GM23248 (cell line): ENCODE measurements at places on chromosomes 7 and 10.

DNA sequence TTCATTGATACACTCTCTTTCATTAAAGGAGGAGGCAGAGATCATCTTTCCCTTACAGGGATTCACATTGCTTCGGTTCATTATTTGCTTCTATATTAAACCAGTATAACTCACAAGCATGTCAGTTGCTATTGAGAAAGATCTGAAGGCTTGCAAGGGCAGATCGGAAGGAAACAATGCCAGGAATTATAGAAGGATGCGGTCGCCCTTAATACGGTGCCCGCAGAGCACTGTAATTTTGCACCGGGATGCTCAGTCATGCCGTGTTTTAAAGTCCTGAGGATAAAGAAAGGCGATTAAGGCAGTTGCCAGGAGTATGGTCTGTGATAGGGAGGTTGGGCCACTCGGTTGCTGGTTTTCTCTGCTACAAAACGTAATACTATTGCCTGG, 350.0 kb upstream of the GALNT17 start:
- no peak for DNase-seq

- DNase-seq, result peak; percentile 19
Measured at GRCh38 chr7:130881091-130881798, 147.2 kb upstream of the KLF14 start.

DNA sequence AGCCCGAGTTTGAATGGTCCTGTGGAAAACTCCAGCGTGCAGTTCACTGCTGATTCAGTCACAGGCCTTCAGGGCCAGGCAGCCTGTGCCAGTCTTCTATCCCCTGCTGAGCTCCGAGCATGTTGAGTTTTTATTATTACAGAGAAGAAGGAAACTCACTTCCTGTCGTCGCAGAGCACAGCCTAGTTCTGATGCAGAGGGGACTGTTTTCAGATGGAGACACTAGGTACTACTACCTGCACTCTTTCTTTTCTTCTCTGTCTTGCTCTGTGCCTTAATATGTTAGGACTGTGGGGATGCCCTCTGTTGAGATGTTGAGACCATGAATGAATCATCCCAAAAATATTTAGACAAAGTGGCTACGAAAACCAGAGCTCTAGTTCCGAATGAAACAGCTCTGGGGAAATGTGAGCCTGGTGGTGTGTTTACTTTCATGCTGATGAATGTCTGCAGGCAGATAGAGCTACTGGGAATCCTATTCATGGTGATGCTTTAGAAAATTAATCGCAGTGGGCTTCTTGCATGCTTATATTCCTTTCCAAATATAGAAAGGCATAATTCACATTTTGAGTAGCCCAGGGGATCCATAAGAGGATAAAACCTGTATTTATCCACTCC, 29.6 kb downstream of the CASP7 start:
- DNase-seq, result peak; percentile 84

- no peak for DNase-seq
Measured at GRCh38 chr7:47344171-47344955, 237.5 kb downstream of the TNS3 start.

GRCh38 chr7:73706126-73707044, 13.1 kb downstream of the STX1A start:
- peak; percentile 49 for DNase-seq

GRCh38 chr7:106017657-106018056, 54.6 kb downstream of the CDHR3 start:
- no peak for DNase-seq

- DNase-seq, result no peak
Measured at GRCh38 chr7:8290645-8291308, 28.8 kb upstream of the ICA1 start.

DNA sequence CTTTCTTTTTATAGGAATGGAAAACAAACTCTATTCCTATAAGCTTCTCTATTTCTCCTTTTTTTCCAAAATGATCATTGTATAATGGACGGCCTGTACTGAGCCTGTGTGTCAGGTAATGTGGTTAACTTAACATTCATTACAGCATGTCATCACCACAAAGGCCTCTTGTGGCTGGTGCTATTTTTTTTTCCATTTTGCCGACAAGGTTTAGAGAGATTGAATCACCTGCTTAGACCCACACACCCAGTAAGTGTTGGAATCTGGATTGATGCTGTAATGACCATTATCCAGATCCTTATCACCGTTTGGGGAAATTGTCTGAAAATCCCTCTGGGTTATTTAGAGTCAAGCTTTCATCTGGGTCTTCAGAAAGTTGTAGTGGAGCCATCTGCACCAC, 18.5 kb downstream of the AKR1B15 start:
- no peak for DNase-seq

DNA sequence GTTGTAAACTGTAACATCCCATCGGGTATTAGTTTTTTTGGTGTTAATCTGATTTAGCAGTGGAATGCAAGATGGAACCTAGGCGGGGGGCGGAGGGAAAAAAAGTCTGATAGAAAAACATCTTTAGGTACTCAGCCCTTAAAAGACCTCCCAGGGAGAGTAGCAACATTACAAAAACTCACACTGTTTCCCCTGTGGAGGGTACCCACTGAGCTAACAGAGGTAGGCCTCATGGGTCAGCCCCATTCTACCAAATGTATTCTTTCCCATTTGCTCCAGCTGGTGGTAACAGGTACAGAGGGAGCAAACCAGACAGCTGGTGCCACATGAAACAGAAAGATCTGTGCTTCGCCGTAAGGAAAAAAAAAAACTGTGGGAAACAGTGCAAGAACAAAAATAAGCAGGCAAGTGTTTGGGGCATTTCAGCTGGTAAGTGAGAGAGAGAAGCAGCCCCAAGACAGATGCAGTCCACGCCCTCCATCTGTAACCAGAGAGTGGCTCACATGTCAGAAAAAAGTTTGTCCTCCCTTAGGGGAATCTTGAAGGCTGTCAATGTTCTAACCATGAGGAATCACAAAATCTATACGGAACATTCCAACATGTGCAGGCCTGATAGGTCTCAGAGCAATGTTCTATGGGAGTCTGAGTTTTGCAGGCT, 65.3 kb downstream of the HOXA1 start:
- DNase-seq, result no peak

DNA sequence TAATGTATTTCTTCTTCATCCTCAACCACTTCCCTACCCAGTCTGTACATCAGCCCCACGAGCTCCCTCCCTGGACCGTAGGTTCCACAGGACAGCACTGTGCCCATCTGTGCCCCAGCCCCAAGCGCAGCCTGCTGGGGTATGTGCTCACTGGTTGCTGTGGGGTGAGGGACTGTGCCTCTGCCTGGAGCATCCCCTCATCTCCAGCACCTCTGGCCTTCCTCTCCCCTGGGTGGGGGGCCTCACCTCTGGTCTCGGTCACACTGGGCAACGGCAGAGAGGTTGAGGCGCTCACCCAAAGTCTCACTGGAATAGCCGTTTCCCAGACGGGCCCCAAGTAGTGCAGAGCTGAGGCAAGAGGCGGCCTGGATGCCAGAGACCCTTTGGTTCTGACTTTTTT, 1.5 kb upstream of the PRKAR1B start:
- no peak for DNase-seq

DNA sequence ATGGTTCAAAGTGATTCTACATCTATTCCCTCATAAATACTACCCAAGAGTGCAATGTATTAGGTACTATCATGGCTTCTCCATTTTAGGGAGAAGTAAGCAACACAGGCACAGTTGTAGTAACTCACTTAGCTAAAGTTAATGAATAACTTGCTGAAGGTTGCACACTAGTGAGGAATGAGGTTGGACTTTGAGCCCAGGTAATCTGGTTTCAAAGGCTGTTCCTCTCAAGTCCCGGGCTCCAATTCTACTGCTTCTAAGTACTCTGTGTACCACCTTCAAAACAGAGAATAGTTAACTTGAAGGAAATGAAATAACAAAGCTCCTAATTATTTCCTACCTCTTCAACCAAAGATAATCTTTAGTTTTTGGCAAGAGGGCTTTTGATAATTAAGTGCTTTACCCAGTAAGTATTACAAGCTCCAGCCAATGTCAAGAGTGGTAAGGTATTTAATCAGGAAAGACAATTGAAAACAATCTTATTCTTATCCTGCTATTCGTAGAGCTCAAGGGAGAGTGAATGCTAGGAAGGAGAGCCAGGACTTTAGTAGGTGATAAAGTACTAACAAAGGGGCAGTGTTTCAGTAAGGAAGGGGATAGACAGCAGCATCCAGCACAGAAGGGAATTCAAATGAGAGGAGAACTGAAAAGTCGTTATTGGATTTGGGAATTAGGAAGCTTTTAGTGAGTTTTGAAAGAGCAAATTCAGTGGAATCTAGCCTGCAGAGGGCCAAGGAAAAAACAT, 158.2 kb upstream of the PTPRZ1 start:
- DNase-seq, result no peak

GRCh38 chr10:59903871-59904270, 2.5 kb downstream of the CCDC6 start:
- peak; percentile 75 for DNase-seq

- peak; percentile 46 for DNase-seq
Measured at GRCh38 chr10:58734116-58734515, 221.4 kb downstream of the BICC1 start.

- DNase-seq, result no peak
Measured at GRCh38 chr7:101686030-101686429, 56.9 kb upstream of the MYL10 start.

DNA sequence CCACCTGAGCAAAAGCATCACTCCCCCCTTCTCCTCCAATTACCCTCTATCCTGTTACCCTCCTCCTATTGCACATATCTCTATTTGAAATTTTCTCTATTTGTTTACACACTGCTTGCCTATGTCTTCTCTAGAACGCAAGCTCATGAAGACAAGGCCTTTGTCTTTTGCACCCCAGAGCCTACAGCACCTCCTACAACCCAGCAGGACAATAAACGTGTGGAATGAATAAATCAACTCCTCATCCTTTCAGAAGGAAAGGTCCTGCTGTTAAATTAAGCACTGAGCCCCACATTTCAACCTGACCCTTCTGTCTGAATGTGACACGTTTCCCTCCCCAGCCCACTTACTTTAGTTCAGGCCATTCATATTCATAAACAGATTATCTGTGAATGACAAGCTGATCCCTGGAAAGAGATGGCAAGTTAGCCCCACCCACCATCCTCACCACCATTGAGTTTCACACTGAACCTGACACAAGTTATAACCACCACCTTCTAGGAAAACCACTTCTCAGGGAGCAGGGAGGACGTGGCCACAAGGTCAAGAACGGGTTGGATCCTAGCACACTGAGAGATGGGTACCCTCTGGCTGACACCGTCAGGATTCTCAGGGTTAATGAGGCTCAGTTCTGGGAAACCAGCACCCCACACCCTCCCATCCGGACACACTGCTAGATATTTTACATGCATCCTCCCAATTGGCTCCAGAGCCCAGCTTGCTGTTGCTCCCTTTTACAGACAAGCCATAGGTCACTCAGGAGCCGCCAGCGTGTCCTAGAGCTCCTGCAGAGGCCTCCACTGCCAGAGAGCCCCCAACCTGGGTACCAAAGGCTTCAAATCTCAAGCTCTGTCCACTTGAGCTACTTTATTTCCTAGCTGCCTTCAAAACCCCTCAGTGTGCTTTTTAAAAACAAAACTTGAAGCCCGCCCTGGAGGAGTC, 934 bp downstream of the PRTFDC1 start:
- DNase-seq, result peak; percentile 66

DNA sequence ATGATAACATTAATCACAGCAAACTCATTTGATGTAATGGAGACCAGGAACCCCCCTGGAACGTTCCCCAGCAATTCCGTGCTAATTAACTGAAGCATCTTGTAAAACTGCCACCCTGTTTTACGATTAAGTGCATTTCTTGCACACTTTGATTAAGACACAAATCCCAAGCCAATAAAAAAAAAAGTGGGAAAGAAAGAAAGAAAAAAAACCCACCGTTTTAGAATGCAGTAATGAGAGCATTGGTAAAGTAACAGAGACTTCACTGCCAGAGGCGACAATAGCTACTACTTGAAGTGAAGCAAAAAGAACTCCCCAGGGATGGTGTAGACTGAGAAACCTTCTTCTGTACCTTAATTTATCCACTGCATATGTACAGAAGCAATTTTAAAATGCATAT, 616.1 kb downstream of the PTPRN2 start:
- DNase-seq, result no peak

- peak; percentile 88 for DNase-seq
Measured at GRCh38 chr7:148983200-148984146, 44.8 kb downstream of the PDIA4 start.

DNA sequence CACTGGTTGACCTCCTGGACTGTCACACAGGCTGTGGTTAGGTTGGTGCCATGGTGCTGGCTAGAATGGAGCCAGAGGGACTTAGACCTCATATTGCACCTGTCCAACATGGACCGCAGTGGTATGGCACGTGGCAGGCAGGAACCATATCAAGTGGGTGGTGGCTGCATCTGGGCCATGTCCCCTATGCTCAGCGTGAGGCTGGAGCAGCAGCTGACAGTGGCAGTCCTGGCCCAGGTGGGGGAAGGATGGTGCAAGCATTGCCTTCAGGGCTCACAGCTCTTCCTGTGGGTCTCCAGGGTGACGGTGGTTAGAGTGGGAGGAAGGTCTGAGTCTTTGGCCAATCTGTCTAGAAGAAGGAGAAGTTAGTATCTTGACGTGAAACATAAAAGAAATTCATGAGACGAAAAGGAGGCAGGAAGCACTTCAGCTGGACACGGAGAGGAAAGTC, 54.5 kb upstream of the PFKFB3 start:
- no peak for DNase-seq

DNA sequence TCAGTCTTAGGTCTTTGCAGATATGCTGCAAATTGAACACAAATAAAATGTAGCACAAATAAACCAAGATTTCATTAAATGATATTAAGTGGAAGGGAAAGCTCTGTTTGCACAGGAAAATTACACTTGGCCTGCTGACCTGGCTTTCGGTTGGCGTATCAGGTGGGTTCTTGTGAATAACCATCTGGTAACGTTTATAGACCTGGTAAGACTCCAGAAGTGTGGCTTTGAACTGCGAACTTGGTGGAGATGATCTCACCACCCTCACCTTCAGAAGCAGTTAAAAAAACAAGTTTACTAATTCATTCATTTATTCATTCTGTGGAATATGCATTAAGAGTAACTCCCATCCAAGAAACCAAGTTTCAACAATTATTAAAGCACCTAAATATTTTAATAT, 28.1 kb downstream of the ATE1 start:
- DNase-seq, result no peak

DNA sequence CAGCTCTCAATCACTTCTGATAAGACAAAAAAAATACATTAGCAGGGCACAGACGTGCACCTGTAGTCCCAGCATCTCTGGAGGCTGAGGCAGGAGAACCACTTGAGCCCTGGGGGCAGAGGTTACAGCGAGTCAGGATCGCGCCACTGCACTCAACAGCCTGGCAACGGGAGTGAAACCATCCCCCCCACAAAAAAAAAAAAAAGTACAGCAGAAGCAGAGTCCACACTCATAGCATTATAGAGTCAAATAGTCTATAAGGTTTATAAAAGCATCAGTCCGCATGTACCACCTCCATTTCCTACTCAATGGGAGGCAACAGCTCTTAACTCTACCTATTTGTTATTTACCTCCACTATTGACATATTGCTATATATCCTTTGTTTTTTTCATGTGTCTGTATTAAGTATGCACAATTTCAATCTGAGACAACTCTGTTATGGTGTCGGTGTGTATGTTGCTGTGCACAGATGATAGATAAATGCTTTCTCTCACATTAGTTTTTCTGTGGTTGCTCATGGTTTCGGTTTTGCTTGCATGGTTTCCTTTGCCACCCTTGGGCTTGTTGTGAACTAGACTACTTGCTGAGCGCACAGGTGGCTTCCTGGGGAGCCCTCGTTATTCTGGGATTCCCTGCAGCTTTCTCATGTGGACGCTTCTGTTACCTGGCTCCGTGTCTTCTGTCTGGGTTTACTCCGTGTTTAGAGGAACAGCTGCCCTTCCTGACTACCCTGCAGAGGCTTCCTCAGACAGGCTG, 40.4 kb downstream of the PROSER2 start:
- DNase-seq, result no peak
